ENCODE measurements at places on chromosomes 11 and 22. TPM values are rescaled to one million over a fixed set of nuclear protein-coding genes. Genes with fewer than 3 reads are reported as not detected.

Gene MAPK8IP2
- 0.19 TPM for total RNA-seq

DNA sequence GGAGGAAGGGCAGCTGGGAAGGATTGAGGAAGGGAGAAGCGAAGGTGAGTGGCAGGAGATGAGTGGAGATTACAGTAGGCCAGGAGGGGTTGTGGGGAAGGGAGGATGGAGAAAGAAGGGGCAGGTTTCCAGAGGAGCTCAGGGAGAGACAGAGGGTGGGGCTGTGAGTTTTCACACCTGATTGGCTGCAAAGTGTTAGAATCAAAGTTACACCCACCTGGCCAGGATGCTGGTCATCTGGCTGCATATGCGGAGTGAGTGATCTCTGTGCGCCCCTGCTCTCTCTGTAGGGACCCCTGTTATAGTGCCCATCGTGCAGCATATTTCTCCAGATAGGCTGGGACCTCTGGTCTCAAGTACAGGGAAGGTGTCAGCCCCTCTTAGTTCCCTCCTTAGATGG lies 18.3 kb downstream of the AMPD3 start:
- H3K27me3 ChIP-seq = no peaks in the 10 kb centered on the region
- peaks cover 54% of the 10 kb centered on the region for H3K36me3 ChIP-seq
- no peak overlapping the region for H3K27ac ChIP-seq

- H3K4me1 ChIP-seq = no peaks in the 10 kb centered on the region
- no peaks in the 10 kb centered on the region for H3K27me3 ChIP-seq
- no peak for DNase-seq
- H3K27ac ChIP-seq = no peak overlapping the region
- no peak overlapping the region for H3K4me3 ChIP-seq
- no peaks in the 10 kb centered on the region for H3K36me3 ChIP-seq
These were observed 19.7 kb upstream of the CABP2 start for GRCh38 chr11:67542971-67543370.

DNA sequence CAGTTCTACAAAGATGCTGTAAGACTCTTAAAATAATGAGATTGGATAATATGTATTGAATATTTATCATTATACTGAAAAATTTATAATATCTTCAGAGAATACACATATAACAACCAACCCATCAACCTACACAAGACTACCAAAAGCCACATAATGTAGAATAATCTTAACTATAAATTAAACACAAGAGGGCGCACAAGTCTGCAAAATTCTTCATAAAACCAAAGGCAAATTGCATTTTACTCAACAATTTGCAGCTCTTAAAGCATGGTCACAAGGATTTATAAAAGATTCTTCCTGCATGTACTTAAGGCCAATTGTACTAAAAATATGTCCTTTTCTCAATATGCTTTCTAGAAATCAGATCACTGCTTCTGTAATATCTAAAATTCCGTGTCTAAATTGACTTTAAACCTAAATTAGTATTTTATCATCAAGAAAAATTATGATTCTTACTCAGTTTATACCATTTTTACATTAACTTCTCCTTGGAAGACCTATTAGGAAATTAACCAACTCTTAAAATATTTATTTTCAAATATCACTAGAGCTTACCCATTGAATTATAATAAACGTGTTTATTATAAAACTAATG lies 79.0 kb downstream of the TTC28 start:
- no peak overlapping the region for H3K4me3 ChIP-seq
- H3K36me3 ChIP-seq = no peaks in the 10 kb centered on the region
- H3K4me1 ChIP-seq = no peaks in the 10 kb centered on the region
- peak; percentile 74 for DNase-seq
- H3K27me3 ChIP-seq = peaks cover 36% of the 10 kb centered on the region

DNA sequence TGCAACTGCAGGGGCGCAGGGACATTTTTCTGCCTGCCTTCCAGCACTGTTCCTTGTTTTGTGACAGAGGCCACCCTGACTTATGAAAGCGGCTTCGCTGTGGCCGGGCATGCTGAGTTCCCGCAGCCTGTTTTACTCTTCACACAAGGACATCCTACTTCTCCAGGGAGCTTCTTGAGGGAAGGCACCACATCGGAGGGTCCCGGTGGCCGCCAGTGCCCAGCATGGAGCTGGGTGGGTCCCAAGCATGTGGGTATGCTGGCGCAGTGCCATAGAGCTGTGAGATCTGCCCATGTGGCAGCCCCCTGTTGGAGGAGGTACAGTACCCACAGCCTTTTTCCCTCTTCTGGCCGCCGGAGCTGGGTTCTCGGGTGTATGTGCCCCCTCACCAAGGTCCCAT lies 136.1 kb downstream of the GRIK4 start:
- no peak overlapping the region for H3K4me3 ChIP-seq
- peaks cover 5% of the 10 kb centered on the region for H3K27me3 ChIP-seq
- no peak overlapping the region for H3K27ac ChIP-seq
- H3K4me1 ChIP-seq = no peaks in the 10 kb centered on the region
- DNase-seq = no peak

DNA sequence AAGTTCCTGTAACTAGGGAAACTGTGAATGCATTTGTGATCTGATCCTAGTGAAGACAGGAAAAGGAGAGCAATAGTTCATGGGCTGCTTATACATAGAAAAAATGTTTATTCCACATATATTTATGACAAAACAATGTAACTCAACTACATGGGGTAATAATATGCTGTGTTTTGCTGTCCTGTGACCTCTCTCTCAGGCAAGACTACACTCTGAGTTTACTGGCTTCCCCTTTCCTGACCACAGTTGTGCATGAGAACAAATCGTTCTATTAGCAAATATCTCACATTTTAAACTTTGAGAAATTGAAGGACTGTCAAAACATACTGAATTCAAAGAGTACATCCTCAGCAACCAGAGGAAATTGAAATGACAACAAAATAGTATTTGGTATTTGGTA lies 161.9 kb upstream of the TRPC6 start:
- DNase-seq = no peak
- no peaks in the 10 kb centered on the region for H3K4me1 ChIP-seq
- no peaks in the 10 kb centered on the region for H3K27me3 ChIP-seq

- no peak overlapping the region for H3K4me3 ChIP-seq
- no peaks in the 10 kb centered on the region for H3K27me3 ChIP-seq
- no peaks in the 10 kb centered on the region for H3K4me1 ChIP-seq
- DNase-seq = no peak
- H3K36me3 ChIP-seq = no peaks in the 10 kb centered on the region
These were observed 147.8 kb downstream of the COMMD9 start for GRCh38 chr11:36141196-36141953.

Gene HPX
- not detected for total RNA-seq

DNA sequence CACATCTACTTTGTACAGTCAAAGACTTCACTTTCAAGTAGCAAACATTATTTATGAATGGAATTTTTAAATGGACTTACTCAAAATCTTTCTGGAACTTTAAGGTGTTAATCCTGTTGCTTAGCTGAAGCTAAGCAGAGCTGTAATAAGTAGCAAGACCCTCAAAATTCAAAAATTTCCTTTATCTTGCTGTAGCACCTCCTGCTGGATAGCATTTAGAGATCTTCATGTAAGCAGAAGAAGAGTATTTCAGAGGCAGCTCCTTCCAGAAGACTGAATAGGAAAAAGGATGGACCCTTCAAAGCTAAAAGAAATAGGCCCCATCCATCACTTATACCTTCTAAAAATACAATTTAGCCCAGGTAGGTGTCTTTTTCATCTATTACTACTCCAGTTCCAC lies 3.4 kb downstream of the PHF21A start:
- H3K27me3 ChIP-seq = no peaks in the 10 kb centered on the region
- peaks cover 6% of the 10 kb centered on the region for H3K36me3 ChIP-seq
- peaks cover 53% of the 10 kb centered on the region for H3K4me1 ChIP-seq
- peak; percentile 48 for DNase-seq

Gene NARS2
- total RNA-seq = 38.0 TPM
